Naive thymus-derived CD4-positive, alpha-beta T cell (primary cell): ENCODE measurements at places on chromosomes 11 and 22. TPM values are rescaled to one million over a fixed set of nuclear protein-coding genes. Genes with fewer than 3 reads are reported as not detected.
A peak's percentile ranks its signal among the peaks of the same experiment; 100 is the strongest.

- H3K36me3 ChIP-seq = no peaks in the 10 kb centered on the region
- no peak for DNase-seq
- H3K27ac ChIP-seq = peak overlapping the region; percentile 99
- H3K27me3 ChIP-seq = no peaks in the 10 kb centered on the region
- H3K4me1 ChIP-seq = peaks cover 24% of the 10 kb centered on the region
- peak overlapping the region; percentile 99 for H3K4me3 ChIP-seq
Measured at GRCh38 chr22:46761539-46762237, 762 bp upstream of the TBC1D22A start.

DNA sequence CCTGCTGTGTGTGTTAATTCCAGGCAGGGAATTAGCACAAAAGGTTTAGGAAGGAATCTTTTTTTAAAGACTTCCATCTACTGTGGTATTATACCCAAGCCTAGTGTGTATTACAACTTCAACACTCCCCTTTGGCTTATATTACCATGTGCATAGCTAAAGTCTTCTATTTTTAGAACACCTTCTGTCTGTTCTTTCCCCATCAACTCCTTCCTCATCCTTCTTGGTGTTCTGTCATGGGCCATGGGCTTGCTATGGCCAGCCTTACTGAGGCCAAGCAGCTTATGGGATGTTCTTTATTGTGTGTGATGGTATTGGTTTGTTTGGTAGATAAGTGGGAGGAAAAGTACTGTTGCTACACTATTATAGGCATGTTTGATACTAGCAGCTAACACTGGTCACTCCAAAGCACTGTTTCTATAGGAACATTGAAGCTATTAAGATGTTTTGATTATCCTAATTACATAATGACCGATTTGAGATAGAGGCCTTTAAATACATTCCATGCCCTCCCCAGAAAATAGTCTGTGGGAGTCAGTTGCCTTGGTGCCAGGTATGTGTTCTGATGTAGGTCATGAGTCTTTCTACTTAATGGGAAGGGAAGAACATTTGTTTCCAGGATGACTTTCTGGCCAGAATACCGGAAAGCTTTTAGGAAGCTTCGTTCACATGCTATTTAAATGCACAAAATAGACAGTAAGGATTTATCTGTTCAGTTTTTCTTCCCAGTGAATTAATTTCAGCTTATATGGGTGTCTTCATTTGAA lies 16.5 kb downstream of the MCAM start:
- no peak for DNase-seq
- no peak overlapping the region for H3K27ac ChIP-seq

GRCh38 chr11:26964339-26964738 lies 29.6 kb upstream of the FIBIN start:
- no peaks in the 10 kb centered on the region for H3K36me3 ChIP-seq
- no peak for DNase-seq
- no peaks in the 10 kb centered on the region for H3K27me3 ChIP-seq
- no peak overlapping the region for H3K4me3 ChIP-seq

DNA sequence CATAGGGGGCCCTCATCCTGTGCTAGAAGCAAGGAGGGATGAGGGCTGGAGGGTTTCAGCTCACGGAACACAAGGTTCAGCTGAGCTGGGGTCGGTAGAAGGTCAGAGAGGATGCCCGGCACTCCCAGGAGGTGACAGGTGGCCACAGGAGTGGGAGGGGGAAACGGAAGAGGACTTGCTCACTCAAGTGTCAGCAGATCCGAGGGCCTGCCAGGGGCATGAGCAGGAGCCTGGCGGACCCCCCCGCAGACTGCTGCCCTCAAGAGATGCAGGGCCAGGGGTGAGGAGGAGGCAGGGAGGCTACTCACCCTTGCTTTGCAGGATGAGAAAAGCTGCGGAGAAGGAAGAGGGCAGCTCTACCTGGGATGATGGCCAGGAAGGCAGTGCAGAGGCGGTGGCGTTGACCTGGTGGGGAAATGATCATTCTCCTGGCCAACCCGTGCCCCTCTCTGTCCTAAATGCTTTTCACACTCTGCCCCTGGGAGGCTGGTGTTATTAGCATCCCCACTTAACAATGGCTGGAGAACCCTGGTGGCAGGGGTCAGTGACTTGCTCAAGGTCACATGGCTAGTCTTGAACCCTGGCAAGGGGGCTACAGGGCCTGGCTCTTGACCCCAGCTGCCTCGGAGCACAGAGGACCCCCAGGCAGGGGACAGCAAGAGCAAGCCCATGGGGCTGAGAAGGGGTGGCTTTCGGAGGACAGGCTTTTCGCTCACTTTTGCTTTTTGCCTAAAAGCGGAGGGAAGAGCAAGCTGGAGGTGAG lies 30.1 kb upstream of the CSNK1E start:
- no peak overlapping the region for H3K4me3 ChIP-seq
- no peak for DNase-seq
- no peaks in the 10 kb centered on the region for H3K27me3 ChIP-seq
- H3K27ac ChIP-seq = no peak overlapping the region
- H3K36me3 ChIP-seq = no peaks in the 10 kb centered on the region

DNA sequence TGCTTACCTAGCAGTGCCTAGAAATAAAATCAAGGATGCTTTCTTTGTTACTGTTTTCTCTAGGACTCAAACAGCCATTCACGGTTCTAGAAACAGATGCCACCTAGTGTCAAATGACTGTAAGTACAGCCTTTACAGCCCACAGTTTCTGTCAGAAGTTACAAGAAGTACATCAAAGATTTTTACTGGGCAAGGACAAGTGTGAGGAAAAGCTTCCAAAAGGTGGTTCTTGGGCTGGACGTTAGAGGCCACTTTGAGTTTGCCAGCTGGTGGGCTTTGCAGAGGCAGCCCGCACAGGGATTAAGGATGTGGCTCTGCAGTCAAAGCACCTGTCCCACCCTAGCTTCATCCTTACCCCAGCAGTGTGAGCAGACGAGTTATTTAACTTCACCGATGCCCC lies 6.9 kb downstream of the KMT5B start:
- no peaks in the 10 kb centered on the region for H3K27me3 ChIP-seq
- peaks cover 23% of the 10 kb centered on the region for H3K4me1 ChIP-seq
- DNase-seq = peak; percentile 35
- no peaks in the 10 kb centered on the region for H3K36me3 ChIP-seq
- no peak overlapping the region for H3K4me3 ChIP-seq

GRCh38 chr11:12403122-12403996 lies 26.0 kb downstream of the PARVA start:
- no peaks in the 10 kb centered on the region for H3K36me3 ChIP-seq
- H3K27me3 ChIP-seq = no peaks in the 10 kb centered on the region
- H3K4me3 ChIP-seq = no peak overlapping the region
- DNase-seq = no peak

GAB4 gene
- not detected for total RNA-seq

CBL gene
- 37.0 TPM for total RNA-seq

DNA sequence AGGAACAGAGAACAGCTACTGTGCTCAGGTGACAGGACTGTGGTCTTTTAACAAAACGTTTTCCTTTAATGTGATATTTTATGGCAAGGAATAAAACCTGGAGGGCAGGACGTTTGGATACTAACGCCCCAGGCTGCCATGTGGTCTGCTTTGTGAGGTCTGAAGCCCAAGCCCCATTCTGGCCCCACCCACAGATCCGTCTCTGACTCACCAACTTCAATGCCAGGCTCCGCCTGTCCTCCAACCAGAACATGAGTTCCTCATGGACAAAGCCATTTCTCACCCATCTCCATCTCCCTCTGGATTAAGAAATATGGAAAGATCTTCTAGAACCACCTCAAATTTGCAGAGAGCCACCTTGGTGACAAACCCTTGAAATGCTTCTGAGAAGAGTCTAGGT lies 148.8 kb downstream of the CRYBB2 start:
- no peaks in the 10 kb centered on the region for H3K27me3 ChIP-seq
- H3K27ac ChIP-seq = no peak overlapping the region
- H3K4me1 ChIP-seq = no peaks in the 10 kb centered on the region
- no peak for DNase-seq
- H3K4me3 ChIP-seq = no peak overlapping the region

LRRC10B gene
- not detected for total RNA-seq

DNA sequence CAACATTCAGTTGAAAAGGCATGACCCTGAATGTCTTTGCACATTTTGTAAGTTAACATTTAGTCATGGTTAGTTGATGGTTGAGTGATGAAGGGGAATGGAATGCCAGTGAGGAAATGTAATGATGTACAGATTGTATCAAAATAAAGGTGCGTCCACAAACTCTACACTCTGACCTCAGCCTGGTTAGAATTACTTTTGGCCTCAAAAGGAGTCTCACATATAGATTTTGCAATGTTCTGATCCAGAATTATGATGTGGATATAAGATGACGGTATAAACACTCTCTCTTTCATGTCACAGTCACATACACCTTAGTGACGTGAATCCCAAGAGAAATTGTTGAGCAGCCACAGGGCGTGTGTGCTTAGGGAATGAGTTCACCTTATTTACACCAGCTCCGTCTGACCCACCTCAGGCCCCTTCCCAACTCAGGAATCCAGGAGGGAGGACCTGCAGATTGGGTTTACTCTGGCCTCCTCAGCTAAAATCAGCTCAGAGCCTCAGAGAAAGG lies 100.1 kb downstream of the RDX start:
- H3K4me3 ChIP-seq = no peak overlapping the region
- no peaks in the 10 kb centered on the region for H3K27me3 ChIP-seq
- no peaks in the 10 kb centered on the region for H3K4me1 ChIP-seq
- no peak for DNase-seq
- no peaks in the 10 kb centered on the region for H3K36me3 ChIP-seq

DNA sequence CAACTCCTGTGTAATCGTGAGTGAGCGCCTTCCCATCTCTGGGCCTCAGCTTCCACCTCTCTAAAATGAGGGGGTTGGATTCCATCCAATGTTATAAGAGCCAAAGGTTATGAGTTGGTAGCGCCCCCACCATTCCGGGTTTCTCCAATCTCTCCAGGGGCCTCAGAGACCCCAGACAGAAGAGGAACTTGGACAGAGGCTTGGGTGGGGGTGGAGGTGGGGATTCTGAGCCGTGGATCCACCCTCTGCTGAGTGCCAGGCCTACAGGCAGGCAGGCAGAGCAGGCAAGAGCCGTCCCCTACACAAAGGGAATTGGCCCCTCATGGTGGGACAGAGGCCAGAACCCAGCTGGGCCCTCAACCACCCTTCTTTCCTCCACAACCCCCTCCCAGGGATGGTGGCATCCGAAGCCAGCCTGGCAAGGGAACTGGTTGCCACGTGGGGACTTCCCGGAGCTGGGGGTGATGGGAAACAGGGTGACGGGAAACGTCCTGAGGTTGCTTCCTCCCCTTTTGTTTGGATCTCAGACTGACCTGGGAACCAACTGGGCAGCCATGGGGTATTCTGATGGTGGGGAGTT lies 31.8 kb downstream of the TXN2 start:
- H3K4me1 ChIP-seq = peaks cover 39% of the 10 kb centered on the region
- H3K36me3 ChIP-seq = no peaks in the 10 kb centered on the region
- no peak overlapping the region for H3K27ac ChIP-seq
- no peak overlapping the region for H3K4me3 ChIP-seq

GRCh38 chr22:49648053-49648452 lies 179.6 kb downstream of the BRD1 start:
- H3K27me3 ChIP-seq = no peaks in the 10 kb centered on the region
- H3K4me3 ChIP-seq = no peak overlapping the region
- H3K36me3 ChIP-seq = no peaks in the 10 kb centered on the region
- H3K4me1 ChIP-seq = peaks cover 6% of the 10 kb centered on the region
- no peak for DNase-seq
- H3K27ac ChIP-seq = no peak overlapping the region

DNA sequence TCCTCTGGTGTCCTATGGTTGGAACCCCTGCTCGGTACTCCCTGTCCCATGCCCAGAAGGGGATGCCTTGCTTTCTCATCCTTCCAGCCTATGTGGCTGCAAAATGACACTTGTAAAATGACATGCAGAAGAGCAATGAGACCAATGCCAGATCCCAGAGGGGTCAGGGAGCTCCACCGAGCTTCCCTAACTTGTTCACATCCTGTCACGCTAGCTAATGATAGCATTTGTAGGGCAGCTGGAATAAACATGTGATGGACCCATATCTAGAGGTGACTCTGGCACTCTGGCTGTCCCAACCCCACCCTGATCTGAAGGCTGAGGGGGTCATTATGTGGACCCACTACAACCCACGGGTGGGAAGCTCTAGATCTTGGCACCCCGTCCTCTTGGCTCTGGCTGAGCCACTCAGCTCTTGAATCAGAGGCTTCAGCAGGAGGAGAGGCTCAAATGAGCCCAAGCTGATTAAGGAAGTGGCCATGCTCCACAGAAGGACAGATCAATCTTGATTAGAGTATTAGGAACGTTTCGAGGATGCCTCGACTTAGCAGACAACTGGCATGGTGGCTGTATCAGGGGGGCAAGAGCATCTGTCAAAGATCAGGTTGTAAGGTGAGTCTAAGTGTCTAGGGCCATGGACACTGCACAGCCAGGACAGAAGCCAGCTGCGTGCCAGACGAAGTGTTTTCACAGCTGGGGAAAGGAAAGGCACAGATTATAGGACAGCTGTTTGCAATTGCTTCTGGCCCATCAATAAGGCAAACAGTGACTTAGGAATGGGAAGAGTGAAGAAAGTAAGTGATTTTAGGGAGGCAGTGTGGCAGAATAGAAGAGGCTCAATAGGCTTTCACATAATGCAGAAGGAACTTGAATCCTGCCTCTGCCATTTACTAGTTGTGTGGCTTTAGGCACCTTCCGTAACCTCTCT lies 182.8 kb downstream of the KIRREL3 start:
- H3K27me3 ChIP-seq = no peaks in the 10 kb centered on the region
- DNase-seq = no peak
- no peak overlapping the region for H3K4me3 ChIP-seq
- H3K27ac ChIP-seq = no peak overlapping the region
- no peaks in the 10 kb centered on the region for H3K4me1 ChIP-seq

GRCh38 chr11:104120493-104121137 lies 43.3 kb downstream of the PDGFD start:
- no peaks in the 10 kb centered on the region for H3K36me3 ChIP-seq
- H3K4me1 ChIP-seq = no peaks in the 10 kb centered on the region

GRCh38 chr22:48721395-48721669 lies 1106.3 kb downstream of the BRD1 start:
- H3K27ac ChIP-seq = no peak overlapping the region
- H3K4me1 ChIP-seq = no peaks in the 10 kb centered on the region
- no peaks in the 10 kb centered on the region for H3K27me3 ChIP-seq
- H3K4me3 ChIP-seq = no peak overlapping the region

- no peak overlapping the region for H3K27ac ChIP-seq
- DNase-seq = no peak
- no peak overlapping the region for H3K4me3 ChIP-seq
- no peaks in the 10 kb centered on the region for H3K36me3 ChIP-seq
- no peaks in the 10 kb centered on the region for H3K27me3 ChIP-seq
Measured at GRCh38 chr11:33942954-33943353, 51.1 kb upstream of the LMO2 start.
